ENCODE measurements at places on chromosomes 3 and 15.

- DNase-seq, result peak; percentile 39
These were observed 33.3 kb downstream of the CCNB2 start for GRCh38 chr15:59138243-59138642.

- DNase-seq, result no peak
These were observed 359.4 kb downstream of the VPS13C start for GRCh38 chr15:61700803-61701202.

GRCh38 chr3:144948711-144949110 is 977.1 kb downstream of the DIPK2A start:
- DNase-seq, result no peak

DNA sequence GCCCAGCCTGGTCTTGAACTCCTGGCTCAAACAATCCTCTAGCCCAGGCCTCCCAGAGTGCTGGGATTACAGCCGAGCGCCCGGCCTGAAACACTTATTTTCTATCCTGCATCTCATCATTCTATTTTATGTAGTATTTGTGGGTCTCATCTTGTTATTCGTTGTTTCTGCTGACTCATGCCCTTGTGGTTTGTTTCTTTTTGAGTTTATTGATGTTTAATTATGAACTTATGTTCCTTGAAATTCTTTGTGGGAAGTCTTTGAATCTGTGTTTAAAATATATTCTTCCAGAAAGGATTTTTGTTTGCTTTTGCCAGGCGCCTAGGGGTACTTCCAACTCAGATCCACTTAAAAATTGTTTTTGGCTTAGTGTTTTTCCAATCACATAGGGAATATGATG is 78.3 kb upstream of the C15orf39 start:
- DNase-seq, result peak; percentile 67

DNA sequence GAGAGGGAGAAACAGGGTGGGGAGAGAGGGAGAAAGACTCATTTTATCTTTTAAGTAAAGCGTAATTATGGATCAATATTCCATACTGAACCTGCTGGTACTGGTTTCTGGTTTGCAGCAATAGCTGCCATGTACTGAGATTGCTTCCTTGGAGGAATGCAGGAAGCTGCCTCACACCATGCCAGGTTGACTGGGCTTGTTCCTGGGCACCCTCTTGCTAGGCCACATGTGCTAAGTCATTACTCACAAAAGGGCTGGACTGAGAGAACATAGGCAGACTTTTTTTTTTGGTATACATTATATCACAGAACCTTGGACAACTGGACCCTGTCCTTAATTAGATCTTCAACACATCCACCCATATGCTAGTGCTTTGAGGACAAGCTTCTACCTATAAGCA is 193.4 kb downstream of the ZNF621 start:
- no peak for DNase-seq

DNA sequence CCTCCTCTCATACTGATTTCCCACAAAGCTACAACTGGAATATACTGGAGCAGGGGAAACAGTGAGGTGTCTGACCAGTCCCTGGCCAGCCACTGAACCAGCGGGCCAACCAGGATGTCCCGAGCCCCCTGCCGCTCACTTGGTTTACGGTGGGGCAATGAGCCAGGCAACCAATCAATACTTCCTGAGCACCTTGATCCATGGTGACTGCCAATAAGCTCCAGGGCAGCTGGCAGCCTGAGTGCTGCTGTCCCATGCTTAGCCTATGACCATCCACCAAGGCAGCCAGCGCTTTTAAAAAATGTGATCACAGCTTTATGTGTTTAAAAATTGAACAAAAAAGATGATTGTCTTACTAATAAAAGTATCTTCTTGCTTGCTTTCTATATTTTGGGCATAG is 4.2 kb downstream of the SCN10A start:
- no peak for DNase-seq

- DNase-seq, result no peak
These were observed 11.7 kb upstream of the GAP43 start for GRCh38 chr3:115611630-115612029.

- DNase-seq, result no peak
These were observed 165.7 kb downstream of the P3H2 start for GRCh38 chr3:189954733-189955665.

- no peak for DNase-seq
These were observed 1.2 kb downstream of the GOLIM4 start for GRCh38 chr3:168094580-168094876.

DNA sequence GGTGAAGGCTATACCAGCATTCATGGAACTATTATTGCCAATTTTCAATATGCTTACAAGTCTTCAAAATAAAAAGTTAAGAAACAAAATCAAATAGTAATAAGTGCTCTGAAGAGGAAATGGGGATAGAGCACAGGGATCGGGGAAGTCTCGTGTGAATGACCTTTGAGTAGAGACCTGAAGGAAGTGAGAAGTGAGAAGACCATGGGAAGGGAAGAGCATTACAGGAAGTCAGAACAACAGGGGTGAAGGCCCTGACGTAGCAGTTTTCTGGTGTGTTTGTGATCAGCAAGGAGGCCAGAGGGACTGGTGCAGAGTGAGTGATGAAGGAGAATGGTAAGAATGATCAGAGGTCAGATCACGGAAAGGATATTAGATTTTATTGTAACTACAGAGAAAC is 48.1 kb downstream of the STAC start:
- DNase-seq, result no peak

DNA sequence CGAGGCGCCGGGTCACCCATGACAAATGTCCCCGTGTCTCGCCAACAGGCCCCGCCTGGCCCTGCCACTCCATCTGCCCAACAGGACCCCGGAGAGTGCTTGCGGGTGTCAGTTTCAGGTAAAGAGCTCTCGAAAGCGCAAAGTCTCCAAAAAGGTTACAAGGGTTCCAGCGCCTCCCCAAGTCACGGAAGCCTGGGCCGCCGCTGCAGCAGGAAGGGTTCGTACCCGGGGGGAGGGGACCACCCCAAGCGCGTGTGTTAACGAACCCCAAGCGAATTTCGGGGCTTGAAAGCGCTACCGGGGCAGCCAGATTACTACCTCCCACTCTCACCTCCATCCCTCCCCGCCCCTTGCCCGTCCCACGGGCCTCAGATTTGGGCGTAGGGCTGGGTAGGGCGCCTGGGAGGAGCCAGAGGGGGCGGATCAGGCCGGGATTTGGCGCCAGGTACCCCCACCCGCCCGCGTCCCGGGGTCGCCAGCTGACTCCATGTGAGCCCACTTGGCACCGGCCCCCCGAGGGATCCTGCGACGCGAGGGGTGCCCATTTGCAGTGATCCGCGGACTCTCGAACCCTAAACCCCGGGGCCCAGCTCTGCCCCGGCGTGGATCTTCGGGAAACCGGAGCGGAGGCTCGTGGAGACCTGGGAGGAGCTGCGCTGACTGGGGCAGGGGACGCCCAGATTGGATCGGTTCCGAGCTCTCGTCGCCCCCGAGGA is 85.9 kb downstream of the NR2F2 start:
- no peak for DNase-seq

DNA sequence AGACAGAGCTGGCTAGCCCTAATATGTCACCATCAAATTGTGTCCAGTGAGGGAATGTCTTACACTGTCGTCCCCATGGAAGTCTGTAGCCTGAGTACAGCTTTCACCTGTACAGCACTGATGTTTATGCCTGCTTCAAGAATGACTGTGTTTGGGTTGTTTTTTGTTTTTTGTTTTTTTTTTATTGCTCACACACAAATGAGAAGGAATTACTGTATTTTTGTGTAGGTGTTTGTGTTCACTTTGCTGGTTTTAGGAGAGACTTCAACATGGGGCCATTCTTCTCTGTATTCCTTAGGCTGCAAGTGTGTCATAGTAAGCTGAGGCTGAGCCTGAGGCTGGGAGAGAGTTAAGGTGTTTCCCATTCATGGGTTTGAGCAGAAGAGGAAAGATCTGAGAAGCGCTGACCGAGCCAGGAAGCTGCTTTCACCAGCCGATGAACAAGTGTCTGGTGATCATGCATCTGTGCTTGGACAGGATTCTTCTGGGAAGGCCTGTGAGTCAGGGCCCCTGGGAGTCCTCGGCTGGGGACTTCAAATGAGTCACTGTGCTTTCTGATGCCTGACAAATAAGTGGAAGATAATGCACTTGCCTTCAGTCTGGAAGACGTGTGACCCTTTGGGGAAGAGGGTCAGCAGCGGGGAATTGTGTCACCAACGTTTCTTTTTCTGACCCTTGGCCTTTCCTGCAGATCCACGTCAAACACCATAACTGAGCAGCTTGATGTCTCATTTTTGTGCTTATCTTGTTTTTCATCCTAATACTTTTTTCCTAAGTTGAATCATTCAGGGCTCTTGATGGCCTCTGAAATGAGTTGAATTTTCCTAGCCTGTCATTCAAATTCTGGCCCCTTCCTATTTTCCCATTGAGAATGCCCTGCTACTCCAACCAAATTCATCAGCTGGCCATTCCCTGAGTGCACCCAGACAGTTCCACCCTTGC is 36.7 kb upstream of the ZBTB38 start:
- DNase-seq, result peak; percentile 98

DNA sequence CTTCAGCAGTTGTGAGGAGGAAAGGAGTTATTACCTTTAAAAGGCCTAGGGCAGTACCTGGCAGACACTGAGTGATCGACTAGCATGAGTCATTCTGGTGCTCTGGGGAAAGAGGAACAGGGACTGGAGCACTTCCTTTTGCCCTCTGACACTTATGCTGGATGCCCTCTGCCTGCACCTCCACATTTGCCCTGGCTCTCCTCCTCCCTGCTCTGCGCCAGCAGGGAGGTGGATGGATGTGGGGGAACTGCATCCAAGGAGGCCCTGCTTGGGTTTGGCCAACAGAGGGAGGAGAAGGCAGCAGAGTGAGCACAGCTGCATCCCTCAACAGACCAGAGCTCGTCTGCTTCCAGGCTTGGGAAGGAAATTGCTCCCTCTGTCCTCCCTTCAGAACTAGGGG is 75.0 kb downstream of the SEMA5B start:
- DNase-seq, result no peak

- DNase-seq, result no peak
These were observed 2.4 kb upstream of the REC114 start for GRCh38 chr15:73440571-73440970.

DNA sequence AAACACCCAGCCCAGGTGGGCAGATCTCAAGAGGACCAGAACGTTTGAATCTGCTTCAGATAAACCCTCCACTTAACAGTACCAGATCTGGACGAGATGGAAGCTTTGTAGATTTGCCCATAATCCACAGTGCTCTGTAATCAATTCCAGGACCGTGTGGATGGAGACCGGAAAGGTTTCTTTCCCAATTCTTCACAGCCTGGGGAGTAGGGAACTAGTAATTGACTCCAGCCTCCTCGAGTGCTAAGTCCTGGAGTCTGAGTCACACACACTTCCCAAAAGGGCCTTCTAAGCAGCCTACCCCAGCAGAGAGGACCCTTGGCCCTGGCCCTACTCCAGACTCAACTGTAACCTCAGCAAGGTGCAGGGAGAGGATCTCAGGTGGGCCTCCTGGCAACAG is 56.2 kb upstream of the TSEN2 start:
- DNase-seq, result no peak

- no peak for DNase-seq
These were observed 339.2 kb upstream of the NECTIN3 start for GRCh38 chr3:110732420-110732819.

- peak; percentile 71 for DNase-seq
These were observed 6.5 kb upstream of the TBC1D23 start for GRCh38 chr3:100254168-100254777.

DNA sequence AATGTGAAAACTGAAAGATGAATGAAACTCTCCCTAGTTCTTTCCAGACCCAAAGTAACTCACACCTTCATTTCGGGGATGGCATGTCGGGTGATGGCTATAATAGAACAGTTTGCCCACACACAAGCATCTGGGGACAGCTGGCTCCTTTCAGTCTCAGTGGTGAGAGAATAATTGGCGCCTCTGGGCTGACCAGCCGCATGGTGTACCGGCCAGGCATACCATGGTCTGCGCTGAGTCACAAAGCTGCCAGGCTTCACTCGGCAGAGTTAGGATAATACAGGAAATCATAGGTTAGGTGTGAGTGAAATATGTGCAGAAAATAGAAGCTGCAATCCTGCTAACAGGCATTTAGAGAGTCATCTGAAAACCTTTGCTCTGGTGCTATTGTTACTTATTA is 80.4 kb upstream of the IGF1R start:
- peak; percentile 54 for DNase-seq

GRCh38 chr3:153166206-153166605 is 4.2 kb downstream of the RAP2B start:
- peak; percentile 21 for DNase-seq

GRCh38 chr3:141894524-141895176 is 18.2 kb downstream of the ATP1B3 start:
- DNase-seq, result peak; percentile 84

- DNase-seq, result no peak
These were observed 13.3 kb downstream of the GRAMD2A start for GRCh38 chr15:72184165-72184811.

- DNase-seq, result no peak
These were observed 48.7 kb downstream of the IL17RD start for GRCh38 chr3:57116501-57116900.

DNA sequence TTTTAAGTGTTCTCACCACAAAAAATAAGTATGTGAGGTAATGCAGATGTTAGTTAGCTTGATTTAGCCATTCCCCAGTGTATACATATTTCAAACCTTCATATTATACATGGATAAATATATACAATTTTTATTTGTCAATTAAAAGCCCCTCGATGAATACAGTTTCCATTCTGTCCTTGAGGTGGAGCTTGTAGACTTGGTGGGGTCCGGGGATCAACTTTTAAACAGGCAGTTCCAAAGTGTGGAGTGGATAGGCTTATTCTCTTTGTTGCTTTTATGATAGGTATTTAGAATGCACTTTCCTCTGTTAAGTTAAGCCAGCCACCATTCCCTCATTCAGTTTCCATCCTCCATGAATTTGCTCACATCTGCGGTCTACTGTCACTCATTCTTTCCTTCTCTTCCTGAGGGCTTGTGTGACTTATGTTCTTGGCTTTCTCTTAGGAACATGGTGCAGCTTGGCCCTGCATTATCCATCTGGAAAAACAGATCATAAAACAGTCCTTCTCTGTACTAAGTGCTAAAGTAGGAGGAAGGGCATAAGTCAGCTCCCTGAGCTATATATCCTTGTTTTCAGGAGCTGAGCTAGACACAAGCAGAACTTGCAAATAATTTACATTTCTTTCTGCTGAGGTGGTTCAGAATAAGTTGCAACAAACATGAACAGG is 149.1 kb downstream of the NFKBIZ start:
- DNase-seq, result no peak

- DNase-seq, result no peak
These were observed 117.4 kb downstream of the LIPC start for GRCh38 chr15:58549013-58549784.

GRCh38 chr15:67724691-67725375 is 100.5 kb upstream of the SKOR1 start:
- DNase-seq, result no peak

DNA sequence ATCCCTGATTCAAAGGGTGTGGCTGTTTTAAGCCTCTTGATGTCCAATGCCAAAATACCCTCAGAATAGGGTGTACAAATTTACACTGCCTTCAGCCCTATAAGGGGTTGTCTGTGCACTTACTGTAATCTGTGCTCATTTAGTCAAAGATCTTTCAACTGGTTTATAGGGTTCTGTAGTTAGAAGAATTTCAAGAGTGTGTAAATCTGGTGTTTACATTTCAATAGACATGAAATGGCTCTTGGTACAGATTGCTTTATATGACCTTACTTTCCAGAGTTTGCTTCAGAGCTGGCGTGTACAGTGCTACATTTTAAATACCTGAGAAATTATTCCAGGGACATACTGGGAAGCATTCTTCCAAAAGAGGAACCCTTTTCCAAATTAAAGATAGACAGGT is 399.3 kb downstream of the FOXP1 start:
- no peak for DNase-seq

- no peak for DNase-seq
These were observed 151.2 kb upstream of the RORA start for GRCh38 chr15:61380270-61380669.
